AG04450 (cell line): ENCODE measurements at places on chromosomes 5 and 9. TPM values are rescaled to one million over a fixed set of nuclear protein-coding genes. Genes with fewer than 3 reads are reported as not detected.

Gene MAMDC2
- polyA plus RNA-seq: 8.9 and 10.4 TPM in 2 replicates

Gene PCDHGA12
- 3.4 and 4.3 TPM in 2 replicates for polyA plus RNA-seq

Gene SAPCD2
- 1.5 and 1.8 TPM in 2 replicates for polyA plus RNA-seq

Gene ACTBL2
- 0.38 and 0.45 TPM in 2 replicates for polyA plus RNA-seq

Gene ANKRD20A1
- not detected in 2 replicates for polyA plus RNA-seq

Gene TAF11L2
- not detected in 2 replicates for polyA plus RNA-seq
